NCI-H2107 (cell line): ENCODE measurements at places on chromosomes 6 and 20.

DNA sequence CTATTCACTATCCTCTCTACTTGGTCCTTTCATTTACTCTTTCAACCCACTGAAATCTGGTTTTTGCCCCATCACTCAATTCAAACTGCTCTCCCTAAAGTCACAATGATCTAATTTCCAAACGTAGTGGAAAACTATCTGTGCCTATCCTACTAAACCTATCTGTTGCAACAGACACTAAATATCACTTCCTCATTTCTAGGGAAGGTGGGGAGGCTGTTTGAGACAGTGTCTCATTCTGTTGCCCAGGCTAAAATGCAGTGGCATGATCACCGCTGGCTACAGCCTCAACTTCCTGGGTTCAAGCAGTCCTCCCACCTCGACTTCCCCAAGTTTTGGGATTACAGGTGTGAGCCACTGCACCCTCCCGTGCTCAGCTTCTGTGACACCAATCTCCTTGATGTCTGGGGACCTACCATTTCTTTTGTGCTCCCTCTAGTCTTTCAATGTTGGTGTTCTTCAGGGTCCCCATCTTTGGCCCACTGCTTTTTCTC is 8.8 kb downstream of the RANBP9 start:
- DNase-seq: no peak

- no peak for DNase-seq
These were observed 31.0 kb downstream of the RIN2 start for GRCh38 chr20:19789009-19789408.

GRCh38 chr20:3846378-3846739 is 275 bp upstream of the MAVS start:
- DNase-seq: no peak

DNA sequence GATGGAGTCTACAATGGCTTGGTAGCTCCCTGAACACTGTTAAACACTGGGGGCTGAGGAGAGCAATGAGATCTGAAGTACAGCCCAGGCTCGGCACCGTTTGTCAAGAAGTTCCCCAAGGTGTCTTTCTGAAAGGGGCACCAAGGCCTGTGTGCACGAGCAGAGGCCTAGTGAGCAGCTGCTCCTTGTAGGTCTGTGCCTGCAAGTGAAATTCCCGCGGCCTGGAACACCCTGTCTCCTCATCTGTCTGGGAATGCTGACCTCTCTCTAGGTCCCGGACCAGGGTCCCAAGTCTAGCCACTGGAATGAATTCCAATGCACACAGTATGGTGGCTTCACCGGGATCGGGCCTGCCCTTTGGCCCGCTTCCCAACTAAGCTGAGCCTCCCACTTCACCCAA is 134.8 kb downstream of the FOXC1 start:
- DNase-seq: no peak

DNA sequence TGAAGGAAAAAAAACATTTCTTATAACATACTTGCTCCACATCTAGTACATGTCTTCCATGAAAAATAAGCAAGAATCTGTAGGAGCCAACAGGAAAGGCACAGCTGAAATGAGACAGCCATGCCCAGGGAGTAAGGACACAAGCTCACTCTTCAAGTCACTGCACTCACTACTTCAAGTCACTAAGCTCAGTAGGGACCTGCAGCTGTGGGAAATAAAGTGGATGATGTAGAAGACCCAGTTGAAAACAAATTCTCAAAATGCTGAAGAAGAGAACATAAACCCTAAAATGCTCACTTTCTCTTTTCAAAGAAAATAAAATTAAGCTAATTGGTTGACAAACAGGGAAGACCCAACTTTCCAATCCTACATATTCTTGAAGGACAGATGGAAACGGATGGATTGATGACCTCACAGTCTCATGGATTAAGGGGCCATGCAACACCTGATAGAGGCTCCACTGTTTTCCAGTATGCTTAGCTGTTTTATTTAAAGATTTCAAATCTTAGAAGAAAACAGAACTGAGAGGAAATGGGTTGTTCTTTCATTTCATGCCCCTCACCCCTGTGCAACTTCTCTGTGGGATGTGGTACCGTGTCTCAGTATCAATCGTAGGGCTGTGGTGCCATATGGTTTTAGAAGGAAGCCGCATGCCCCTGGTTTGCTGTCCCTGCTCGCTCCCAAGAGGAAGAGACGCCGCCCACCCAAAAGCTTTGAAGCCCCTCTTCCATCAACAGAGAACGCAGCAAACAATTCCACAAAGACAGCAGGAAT is 133.3 kb downstream of the WDR27 start:
- DNase-seq: no peak

DNA sequence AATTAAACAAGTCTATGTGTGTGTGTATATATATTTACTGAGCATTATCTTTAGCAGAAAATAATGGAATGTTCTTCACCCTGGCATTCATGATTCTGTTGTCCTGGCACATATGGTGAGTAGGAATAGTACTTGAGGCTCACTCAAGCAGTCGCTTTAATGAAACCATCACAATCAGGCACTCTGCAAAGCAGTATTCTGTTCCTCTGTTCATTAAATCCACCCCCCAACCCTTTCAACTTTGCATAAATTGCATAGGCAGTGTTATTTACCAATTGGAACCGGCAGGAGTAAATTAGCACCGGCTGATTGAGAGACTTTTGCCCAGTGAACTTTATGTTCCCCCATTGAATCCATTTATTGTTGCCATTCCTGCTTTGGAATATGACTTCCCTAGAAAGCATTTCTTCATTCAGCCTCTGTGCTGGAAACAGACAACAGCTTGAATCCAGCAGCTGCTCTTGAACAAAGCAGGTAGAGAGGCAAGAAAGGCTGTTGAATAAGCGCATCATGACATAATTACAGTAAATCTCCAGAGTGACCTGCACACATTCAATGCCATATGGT is 268.0 kb upstream of the RNF217 start:
- no peak for DNase-seq

- DNase-seq: no peak
These were observed 597 bp downstream of the ADA start for GRCh38 chr20:44650771-44651433.

DNA sequence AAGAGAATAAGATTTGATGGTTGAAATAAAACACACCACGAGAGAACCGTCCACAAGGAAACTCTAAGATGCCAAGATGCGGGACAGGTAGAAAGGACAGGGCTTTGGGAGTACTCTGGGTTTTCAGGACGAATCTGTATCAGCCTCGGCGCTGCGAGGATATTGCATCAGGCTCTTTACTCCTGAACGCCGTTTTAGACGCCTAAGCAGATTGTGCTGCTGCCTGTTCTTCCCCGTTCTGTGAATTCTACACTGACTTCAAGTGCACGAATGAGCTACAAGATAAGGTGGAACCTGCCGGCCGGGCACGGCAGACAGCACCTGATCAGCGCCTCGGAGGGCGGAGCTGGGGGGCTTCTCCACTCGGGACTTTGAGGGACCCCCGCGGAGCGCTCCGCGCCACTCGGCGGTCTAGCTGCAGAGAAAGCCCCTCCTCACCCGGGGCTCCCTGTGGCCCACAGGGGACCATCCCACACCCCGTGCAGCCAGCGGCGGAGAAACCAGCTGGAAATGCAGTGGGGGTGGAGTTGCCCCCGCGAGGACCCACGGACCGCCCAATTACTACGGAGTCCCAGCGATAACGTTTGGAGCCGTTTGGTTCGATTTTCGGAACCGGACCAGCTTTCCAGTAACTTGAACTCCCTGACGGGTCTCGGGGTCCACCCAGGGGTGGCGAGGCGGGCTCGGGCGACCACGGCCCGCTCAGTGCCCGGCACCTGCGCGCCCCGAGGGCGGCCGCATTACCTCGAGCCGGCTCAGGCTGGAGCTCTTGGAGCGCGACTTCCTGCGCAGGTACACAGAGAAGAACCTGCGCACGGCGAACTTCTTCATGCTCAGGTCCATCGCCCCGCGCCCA is 646 bp downstream of the RPS6KA2 start:
- no peak for DNase-seq

DNA sequence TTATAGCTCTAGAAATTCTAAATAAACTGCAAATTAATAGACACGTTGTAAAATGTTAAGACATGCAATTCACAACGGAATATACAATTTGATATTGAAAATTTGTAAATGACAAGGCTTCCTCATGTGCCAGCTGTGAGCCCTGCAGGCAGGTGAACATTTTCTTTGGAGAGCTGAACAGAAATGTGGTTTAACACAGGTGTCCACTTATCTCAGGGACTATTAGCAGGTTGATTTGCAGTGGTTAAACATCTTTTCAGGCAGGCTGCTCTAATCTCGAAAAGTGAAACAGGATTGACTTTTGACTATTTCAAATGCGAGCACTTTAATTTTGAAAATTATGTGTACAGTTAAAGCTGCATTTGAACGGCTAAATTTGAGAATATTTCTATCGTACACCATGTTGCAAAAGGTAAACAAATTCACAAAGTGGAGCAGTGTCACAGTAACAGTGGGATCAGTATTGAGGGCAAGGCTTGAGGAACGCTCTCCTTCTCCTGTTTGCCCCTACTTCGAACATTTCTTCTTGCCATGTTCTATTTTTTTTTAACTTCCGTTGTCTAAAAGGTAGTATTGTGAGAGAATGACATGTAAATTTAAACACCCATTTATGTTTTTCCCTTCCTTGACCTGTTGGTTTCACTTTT is 210.8 kb downstream of the CDKAL1 start:
- no peak for DNase-seq

DNA sequence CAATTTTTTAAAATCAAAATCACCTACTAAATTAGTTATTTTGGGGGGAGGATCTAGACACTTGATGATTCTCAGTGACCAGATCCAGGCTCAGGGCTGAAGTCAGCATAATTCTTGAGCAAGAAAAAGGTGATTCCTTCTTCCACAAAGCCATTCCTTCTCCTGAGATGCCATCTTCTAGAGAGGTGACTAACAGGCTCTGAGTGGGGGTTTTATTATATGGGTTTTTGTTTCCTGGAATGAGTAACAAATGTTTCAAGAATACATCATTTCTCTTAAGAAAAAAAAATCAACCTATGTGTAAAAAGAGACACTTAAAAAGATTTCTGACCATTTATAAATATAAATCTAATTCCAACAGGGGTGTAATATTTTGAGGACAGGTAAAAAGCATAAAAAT is 154.3 kb downstream of the NFATC2 start:
- no peak for DNase-seq

GRCh38 chr20:22223236-22223635 is 361.1 kb downstream of the FOXA2 start:
- DNase-seq: no peak

GRCh38 chr6:30600451-30600961 is 16.5 kb downstream of the PPP1R10 start:
- no peak for DNase-seq

DNA sequence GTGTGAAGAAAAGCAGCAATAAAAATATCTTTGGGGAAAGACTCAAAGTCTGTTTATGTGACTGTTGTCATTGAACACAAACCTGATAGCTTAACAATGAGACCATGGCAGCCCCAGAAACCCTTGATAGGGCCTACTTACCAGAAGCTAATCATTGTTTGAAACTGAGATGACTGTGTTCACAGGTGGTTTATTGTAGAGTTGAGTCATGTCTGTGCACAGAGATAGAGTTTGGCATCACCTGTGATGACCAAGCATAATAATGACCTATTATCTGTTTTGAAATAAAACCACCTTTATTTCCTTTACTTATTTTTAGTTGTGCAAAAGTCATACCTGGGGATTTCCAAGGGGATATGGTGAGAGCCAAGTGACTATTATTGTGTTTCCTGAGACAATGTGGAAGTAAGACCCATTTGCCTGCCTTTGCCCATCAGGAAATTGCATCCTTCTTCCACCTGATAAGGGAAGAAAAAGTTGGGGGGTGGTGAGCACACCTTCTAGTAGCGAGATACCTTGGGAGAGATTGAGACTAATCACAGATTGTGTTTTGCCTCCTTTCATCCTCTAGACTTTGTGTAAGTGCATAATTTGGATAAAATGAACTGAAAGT is 456.9 kb upstream of the JAG1 start:
- DNase-seq: no peak

DNA sequence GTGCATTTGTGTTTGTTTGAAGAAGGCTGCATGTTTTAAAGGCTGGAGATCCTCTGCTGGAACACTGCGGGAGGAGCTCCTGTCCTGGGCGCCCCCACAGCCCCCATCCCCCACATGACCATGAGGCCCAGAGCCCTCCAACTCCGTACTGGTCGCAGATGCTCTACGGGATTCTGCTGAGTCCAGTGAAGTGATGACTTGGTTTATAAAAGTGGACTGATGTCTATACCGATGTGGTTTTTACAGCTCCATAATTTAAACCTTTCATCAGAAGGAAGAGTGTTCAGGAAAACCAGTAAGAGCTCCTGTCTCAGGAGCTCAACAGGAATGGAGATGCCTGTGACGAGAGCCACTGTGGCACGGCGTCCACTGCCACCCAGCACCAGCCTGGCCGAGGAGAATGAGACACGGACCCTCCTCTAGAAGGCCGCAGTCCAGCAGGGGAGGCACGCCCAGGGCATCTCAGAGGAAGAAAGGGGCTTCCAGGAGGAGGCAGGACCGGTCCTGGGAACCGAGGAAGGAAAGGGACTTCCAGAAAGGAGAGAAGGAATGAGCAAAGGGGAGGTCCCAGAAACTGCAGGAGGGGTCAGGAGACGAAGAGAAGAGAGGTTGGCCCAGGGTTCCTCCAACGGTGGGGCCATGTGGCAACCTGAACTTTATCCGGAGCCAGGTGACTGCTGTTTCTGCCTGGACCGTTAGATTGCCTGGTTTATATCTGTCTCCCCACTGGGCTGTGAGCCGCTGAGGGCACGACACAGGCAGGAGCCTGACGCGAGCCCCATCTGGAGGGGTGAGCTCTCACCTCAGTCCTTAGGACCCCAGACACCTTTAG is 26.9 kb downstream of the BFSP1 start:
- DNase-seq: no peak

DNA sequence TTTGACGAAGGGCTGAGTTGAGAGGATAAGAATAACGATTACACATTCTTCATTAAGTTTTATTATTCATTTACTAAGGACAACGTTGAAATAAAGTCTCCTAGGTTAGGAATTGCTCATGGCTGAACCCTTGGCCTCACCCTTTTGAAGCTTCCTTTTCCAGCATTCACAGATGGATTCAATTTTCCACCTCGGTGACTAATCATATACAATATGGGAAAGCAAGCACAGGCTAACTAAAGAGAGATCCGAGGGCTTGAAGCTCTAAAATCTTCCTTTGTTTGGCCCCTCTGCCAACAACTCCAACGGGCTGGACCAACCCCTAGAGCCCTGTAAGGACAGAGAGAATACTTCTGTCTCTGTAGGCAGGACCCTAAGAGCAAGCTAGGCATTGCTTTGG is 159.5 kb downstream of the SOD2 start:
- DNase-seq: no peak

- no peak for DNase-seq
These were observed 106.9 kb downstream of the IPCEF1 start for GRCh38 chr6:154249499-154250298.

- no peak for DNase-seq
These were observed 40.4 kb downstream of the MAPK14 start for GRCh38 chr6:36068012-36068392.

GRCh38 chr20:60086821-60087562 is 128.8 kb downstream of the CDH26 start:
- no peak for DNase-seq

- DNase-seq: no peak
These were observed 6.8 kb downstream of the PROKR2 start for GRCh38 chr20:5309971-5310370.

GRCh38 chr6:160519603-160520042 is 144.5 kb downstream of the LPA start:
- DNase-seq: no peak
